ENCODE measurements at places on chromosomes 3 and 15.

GRCh38 chr15:100786901-100787566, 92.6 kb upstream of the ALDH1A3 start:
- no peak for DNase-seq

DNA sequence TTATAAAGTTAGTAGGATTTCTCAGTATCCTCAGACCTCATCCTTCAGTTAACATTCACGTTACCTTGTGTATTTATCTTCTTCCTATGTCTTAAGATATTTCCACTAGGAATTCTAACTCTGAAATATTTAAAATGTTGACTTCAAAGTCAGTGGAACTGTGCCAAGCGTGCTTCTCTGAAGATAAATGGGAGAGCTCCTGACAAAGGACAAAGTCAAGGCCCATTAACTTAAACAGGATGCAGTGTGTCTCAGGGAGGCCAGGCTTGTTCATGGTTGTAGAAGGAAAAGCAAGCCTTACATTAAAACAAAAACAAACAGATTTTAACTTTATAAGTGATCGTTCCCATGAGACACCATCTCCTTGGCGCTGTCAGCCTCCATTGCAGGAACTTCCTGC, 41.5 kb downstream of the ABHD17C start:
- no peak for DNase-seq

GRCh38 chr3:148625991-148626390, 71.7 kb upstream of the AGTR1 start:
- no peak for DNase-seq

DNA sequence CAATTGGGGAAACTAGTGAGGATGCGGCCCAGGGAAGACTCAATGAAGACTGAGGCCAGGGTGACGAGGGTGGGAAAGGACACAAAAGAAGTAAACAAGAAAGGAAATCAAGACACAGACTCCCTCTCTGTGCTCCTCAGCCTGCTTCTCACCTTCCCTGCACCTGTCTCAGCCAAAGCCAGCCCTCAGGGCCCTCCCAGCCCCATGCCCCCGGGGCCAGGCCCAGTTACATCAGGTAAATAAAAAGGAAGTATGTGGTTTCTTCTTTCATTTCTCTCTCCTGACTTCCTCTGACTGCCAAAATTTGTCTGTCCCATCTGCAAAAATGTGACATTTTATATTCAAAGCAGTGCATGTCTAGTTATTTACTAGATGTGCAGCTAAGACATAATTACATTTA, 328.0 kb downstream of the UACA start:
- no peak for DNase-seq

DNA sequence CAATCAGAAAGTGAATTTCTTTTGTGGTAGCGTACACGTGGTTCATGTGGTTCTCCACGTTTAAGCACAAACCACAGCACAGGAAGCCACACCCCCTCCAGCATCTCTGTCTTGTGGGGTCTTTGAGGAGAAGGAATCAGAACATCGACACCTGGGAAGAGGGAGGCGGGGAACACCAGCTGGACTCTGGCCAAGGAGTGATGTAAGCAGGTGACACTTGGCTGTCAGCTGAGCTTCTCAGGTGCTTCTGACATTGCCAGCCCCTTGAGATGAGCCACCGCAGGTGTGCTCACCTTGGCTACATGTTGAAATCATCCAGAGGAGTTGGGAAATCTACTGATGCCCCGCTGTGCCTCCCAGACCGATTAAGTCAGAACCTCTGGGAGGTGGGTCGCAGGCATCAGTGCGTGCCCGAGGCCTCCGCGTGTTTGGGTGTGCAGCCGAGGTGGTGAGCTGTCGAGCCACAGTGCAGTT, 85.0 kb downstream of the FAM81A start:
- no peak for DNase-seq

DNA sequence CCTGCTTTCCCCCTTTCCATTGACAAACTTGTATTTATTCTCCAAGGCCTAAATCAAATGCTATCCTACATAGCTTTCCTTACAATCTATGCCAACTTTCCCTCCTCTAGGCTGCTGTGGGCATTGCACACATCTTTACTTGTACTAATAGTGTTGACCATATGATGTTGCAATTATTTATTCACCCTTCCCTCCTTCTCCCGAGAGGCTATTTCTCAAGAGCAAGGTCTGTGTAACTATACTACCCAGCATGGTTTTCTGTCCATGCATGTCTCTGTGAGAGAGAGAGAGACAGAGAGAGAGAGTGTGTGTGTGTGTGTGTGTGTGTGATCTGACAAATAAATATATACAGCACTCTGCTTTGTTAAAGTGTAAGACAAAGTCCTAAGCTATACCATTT, 63.8 kb downstream of the GTPBP8 start:
- no peak for DNase-seq

DNA sequence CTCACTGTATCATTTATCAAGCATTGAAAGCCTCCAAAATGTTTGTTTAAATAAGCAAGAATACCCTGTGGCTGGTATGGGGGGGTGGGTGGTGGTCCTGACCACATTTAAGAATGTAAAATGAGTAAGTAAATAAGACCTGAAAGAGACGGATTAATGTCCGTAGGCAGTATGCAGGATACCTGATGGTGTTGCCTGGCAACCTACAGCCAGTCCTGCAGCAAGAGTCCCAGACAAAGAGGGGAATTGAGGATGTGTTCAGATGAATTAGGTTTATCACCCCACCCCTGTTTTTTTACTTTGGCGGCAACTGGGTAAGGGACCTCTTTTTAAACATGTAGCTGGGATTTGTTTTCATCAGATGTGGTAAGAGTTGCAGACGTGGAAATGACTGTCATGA, 99.8 kb upstream of the BFSP2 start:
- no peak for DNase-seq

DNA sequence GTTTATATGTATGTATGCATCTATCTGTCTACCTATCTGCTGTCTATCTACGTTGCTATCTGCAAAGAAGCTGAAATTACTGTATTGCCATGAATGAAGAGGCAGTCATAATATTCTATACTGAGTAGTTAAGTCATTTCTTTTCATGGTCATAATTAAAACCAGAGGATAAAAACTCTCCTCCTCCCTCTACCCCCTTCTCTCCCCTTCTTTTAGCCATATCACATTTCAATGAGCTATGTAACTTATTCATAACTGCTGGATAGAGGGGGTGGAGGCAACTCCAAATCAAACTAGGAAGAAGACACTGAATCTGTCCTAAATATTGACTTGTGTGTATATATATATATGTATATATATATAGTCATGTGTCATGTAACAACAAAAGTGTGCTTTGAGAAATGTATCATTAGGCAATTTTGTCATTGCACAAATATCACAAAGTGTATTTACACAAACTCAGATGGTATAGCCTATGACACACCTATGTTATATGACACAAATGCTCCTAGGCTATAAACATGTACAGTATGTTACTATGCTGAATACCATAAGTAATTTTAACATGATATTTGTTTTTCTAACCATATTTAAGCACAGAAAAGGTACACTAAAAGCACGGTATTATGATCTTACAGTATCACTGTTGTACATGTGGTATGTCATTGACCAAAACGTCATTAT, 229.7 kb upstream of the KCNMB2 start:
- no peak for DNase-seq

DNA sequence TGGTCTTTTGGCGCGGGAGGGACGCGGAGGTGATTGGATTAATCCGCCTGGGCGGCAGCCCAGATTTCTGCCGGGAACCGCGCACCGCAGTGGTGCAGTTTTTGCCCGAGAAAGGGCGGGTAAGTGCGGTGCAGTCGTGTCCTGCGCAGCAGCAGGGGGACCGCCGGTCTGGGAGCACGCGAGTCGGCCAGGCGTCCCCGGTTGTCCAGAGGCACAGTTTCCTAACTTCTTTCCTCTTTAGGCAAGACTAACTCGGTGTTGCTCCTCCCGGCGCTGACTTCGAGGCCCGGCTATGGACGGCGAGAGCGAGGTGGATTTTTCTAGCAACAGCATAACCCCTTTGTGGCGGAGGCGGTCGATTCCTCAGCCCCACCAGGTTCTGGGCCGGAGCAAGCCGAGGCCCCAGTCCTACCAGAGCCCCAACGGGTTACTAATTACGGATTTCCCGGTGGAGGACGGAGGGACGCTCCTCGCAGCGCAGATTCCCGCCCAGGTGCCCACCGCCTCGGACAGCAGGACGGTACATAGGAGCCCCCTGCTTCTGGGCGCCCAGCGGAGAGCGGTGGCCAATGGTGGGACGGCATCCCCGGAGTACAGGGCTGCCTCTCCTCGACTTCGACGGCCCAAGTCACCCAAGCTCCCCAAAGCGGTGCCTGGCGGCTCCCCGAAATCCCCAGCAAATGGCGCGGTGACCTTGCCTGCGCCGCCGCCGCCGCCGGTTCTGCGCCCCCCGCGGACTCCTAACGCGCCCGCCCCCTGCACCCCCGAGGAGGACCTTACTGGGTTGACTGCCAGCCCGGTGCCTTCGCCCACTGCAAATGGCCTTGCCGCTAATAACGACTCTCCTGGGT, 736 bp downstream of the ARHGEF26 start:
- DNase-seq: no peak

- no peak for DNase-seq
Measured at GRCh38 chr3:17423786-17424536, 318.5 kb downstream of the TBC1D5 start.

GRCh38 chr15:37882640-37883039, 51.8 kb upstream of the TMCO5A start:
- no peak for DNase-seq

- no peak for DNase-seq
Measured at GRCh38 chr3:173825730-173826129, 428.2 kb downstream of the NLGN1 start.

GRCh38 chr3:411226-411625, 214.7 kb downstream of the CHL1 start:
- no peak for DNase-seq

DNA sequence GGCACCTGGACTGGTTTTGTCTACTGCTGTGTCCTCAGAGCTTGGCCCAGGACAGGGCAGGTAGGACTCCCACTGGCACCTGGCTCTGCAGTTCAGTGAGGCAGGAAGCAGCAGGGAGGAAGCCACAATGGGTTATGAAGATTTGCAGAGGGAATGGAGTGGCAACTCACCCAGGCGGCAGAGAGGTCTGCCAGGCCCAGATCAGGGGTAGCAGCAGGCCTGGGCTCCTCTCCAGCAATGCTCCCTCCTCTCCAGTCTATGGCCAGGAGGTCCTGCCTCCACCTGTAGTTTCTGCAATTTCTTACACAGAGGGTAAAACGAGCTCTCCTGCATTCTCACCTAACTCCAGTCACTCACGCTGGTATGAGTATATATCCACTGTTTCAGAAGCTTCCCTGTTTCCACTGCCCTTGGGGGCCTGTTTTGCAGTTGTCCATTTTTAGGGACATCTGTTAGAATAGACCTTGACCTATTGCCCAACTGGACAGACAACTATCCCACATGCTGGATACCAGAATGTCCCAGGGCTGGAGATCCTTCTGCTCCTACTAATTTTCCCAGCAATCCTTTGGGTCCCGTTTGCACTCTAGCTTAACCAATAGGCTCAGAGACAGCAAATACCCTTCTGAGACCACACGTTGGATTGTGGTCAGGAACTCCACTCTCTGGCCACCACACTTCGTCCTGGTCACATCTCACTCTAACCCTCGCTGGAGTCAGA, 35.2 kb downstream of the HMCES start:
- DNase-seq: no peak

- no peak for DNase-seq
Measured at GRCh38 chr3:72630327-72630968, 217.8 kb downstream of the SHQ1 start.

GRCh38 chr3:105809208-105809888, 59.5 kb downstream of the CBLB start:
- no peak for DNase-seq

- peak; percentile 23 for DNase-seq
Measured at GRCh38 chr3:44685128-44685800, 27.2 kb upstream of the ZNF502 start.

- no peak for DNase-seq
Measured at GRCh38 chr15:60134609-60135008, 130.5 kb downstream of the FOXB1 start.

DNA sequence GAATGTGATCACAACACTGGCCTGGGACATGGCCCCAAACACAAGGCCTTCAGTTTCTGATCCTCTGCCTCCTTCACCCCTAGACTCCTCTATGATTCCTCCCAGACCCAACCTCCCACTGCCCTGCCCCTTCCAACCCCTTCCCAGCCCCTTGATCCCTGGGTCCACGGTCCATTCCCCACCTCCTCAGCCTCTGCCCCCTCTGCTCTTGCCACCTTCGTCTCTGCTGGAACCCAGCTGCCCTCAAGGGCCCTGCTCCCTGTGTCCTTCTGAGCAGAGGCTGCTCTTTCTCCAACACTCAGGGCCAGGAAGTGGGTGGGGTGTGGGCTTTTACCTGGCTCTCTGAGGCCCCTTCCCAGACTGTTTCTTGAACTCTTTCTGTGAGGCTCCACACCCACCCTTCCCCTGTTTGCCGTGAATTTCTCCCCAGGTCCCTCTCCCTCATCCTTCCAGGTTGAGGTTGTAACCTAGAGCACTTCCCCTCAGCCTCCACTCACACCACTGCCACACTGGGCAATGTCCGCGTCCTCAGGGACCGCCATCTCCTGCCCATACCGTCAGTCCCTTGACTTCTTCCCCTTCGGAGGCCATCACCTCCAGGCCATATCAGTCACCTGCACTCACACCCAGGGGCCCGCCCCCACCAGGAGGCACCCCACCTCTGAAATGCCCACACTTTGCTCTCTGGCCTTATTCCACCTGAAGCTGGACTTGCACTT, 18.7 kb upstream of the SLCO2A1 start:
- DNase-seq: no peak

GRCh38 chr15:98718426-98719136, 70.2 kb downstream of the IGF1R start:
- no peak for DNase-seq

DNA sequence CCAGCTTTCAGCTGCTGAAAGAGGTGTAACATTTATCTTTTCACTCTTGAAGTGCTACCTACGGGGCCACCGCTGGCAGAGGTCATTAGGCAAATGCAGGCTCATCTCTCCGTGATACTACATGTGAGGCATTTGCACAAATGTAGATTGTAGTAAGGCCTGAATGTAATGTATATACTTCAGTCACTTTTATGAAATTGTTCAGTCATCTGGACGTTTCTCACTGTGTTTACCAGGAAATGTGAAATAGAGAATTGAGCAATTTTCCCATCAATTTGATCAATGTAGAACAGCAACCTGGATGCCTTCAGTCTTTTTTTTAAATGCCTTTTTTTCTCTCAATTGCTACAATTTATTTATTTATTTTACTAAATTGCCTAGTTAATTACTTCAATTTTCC, 368.3 kb upstream of the AZI2 start:
- no peak for DNase-seq

DNA sequence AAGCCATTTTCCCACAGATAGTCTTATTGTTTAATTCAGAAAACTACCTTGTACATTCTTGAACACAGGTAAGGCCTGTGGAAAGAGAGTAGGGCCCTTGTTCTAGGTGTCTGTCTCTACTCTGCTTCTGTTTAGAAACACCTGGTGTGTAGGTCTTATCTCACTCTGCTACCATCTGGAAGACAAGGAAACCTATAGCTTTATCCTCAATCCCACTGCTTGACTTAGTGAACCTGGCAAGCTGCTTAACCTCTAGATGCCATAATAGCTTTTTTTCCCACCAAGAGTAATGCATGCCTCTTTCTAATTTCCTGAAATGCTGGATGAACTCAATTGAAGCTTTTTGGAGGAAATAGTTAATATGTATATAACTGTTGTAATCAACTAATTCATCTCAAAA, 82.6 kb upstream of the RAP2B start:
- no peak for DNase-seq

- DNase-seq: no peak
Measured at GRCh38 chr3:142210608-142211007, 14.8 kb downstream of the GK5 start.

All from C1 segment of cervical spinal cord (tissue), 14 donors.